ENCODE measurements at places on chromosomes 12 and 14.

GRCh38 chr12:29572464-29572863, 75.0 kb upstream of the OVCH1 start:
- DNase-seq: no peak

DNA sequence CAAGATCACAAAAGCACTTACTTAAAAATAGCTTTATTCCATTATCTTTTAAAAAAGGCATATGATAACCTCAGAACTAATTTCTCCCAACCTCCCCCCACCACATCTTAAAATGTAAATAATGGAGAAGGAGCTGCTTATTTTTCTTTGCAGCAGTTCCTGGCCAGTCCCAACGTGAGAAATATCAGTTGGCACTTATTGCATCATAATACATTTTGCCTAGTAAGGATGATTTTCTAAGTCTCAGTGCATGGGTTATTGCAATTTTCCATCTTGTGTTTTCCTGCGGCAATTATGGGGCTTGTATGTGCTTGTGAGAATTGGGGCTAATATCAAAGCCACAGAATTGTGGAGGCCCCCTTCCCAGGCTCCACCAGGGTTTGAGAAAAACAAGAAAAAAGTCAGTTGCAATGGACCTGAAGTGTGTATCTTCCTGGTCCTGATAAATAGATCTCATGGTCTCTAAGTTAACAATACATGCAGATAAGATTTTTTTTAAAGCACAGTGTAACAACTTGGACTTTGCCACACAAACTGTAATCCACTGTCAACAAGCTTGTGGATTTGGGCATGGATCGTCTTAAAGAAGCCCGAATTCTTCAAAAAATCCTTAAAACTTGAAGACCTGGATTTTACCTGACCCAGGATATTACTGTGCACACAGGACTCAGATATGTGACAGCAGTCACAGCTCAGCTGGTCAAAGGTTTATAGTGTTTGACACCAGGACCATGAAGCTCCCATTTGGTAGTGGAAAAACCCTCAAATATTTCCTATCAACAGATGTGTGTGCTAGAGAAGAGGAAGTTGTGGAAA, 2.8 kb upstream of the WSB2 start:
- DNase-seq: no peak

GRCh38 chr12:121943926-121944325, 25.5 kb downstream of the CFAP251 start:
- DNase-seq: no peak

- DNase-seq: no peak
Measured at GRCh38 chr12:56546680-56547079, 25.1 kb downstream of the RBMS2 start.

- DNase-seq: no peak
Measured at GRCh38 chr14:89267163-89267562, 149.9 kb downstream of the FOXN3 start.

DNA sequence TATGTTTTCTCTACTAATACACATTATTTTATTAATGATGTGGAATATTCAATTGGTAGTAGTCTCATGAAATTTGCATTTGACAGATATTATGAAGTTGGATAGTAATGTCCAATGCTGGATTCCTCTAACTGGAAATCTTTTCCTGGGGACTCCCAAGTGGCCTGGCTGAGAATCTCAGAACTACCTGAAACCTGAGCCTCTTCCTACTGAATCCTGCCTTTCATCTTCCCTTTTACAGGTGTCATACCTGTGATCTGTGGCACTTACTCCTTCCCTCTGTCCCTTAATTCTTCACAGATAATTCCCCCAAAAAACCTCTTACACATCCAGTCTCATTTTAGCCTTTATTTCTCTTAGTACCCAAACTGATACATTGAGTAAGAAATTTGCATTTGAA, 89.7 kb upstream of the MYF6 start:
- no peak for DNase-seq

GRCh38 chr12:95701275-95701674, 89.3 kb downstream of the NTN4 start:
- no peak for DNase-seq

GRCh38 chr12:6936636-6937480, 6.8 kb upstream of the RNU7-1 start:
- no peak for DNase-seq

DNA sequence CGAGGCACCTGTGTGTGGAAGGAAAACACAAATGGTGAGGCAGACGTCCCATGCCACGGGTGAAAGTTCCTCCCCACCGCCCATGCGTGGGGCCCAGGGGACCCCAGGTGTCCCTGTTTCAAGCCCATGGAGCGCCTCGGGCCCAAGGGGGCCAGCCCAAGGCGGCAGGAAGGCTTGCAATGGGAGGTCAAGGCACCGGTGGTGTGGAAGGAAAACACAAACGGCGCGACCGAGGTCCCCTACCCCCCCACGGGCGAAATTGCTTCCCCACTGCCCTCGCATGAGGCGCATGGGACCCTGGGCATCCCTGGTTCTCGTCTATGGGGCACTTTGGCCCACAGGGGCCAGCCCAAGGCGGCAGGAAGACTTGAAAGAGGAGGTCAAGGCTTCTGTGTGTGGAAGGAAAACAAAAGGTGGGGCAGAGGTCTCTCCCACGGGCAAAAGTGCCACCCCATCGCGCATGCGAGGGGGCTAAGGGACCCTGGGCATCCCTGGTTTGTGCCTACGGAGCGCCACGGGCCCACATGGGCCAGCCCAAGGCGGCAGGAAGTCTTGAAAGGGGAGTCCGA, 379.4 kb downstream of the ALG10 start:
- no peak for DNase-seq

DNA sequence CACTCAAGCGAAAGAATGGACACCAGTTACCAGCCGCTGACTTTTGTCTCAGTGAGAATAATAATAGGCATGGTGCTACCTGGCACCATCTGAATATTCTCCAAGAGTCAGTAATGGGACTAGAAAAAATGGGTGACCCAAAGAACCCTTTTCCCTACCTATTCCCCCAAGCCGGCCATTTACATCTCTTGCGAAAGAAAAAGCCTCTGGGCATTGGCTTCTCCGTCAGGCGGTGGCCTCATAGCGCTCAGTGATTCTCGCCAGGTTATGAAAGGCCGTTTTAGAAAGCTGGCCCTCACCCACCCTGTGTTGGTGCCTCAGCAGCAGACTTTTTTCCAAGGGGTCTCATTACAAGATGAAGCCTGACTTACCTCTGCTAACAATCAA, 523 bp upstream of the SLC6A15 start:
- no peak for DNase-seq

- peak; percentile 7 for DNase-seq
Measured at GRCh38 chr12:26274441-26275312, 79.3 kb downstream of the SSPN start.

DNA sequence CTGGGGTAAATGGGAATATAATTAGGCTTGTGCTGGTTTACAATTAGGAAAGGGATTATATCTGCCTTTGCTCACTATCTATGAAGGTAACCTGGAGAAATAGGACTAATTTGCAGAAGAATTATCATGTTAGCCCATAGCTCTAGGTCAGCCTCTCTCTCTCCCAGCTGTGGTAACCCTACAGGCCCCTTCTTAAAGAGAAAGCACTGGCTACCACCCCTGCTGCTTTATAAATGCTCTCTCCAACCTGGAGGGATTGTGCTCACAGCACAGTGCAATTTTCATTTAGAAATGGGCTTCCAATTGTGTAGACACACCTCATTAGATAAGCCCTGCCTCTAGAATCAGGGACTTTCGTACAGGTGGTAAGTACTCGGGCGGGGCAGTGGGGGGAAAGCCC, 22.7 kb upstream of the MGST1 start:
- DNase-seq: no peak

DNA sequence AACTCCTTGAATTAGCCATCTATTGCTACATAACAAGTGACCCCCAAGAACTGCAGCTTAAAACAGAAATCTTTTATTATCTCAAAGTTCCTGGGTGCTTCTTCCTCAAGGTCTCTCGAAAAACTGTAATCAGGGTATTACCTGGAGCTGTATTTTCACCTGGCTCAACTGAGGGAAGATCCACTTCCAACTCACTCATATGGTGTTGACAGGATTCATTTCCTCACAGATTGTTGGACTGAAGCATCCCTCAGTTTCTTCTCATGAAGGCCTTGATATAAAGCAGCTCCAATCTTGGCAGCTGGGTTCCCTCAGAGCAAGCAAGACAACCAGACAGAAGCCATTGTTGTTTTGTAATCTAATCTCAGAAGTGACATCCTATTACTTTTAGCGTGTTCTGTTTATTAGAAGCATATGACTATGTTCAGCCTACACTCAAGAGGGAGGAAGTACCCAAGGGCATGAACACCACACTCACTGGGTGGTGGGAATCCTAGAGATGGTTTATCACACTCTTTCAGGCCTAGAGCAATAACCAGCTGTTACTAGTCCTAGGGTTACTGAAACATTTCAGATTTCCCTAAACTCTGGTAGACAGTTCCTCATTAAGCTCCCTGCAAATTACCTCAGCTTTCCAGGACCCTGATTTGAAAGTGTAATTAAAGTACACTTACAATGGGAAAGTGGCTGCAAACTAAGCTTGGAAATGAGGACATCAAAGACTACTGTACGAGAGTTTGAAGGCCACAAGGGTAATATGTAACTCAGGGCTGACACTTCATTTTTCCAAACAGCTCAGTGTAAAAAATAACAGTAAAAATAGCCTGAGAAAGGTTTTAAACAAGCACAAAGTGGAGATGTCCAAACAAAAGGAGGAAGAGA, 222.2 kb downstream of the SEC23A start:
- no peak for DNase-seq

DNA sequence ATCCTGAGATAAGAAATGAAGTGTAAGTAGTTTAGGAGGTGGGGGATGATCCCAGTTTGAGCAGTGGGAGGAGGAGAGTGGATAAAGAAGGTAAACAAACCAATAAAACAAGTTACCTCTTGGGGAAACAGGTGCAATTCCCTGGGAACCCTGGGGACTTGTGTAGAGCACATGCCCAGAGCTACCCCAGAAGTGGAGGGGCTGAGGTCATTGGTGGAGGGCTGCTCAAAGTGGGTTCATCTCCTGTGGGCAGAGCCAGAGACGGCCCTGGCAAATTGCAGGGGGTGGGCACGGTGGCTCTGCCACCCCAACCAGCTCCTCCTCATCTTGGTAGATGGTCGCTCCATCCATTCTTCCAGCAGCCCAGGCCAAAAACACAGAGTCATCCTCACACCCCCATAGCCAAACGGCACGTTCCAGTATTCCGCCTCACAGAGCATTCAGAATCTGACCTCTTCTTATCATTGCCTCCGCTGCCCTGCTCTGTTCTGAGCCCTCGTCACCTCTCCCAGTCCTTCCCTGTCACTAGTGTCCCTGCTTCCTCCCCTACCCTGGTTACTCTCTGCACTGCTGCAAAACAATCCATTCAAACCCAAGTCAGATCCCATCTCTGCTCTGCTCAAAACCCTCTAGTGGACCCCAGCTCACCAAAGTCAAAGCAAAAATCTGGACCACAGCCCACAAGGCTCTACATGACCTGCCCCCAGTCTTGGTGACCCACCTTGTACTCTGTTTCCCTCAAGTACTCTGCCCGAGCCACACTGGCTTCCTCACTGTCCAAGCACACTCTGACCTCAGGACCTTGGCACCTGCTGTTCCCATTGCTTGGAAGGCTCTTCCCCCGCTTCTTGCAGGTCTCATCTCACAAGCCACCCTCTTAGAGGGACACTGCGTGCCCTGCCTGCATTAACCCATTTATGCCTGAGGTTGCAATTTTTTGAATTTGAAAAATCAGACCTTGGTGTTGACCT, 5.5 kb downstream of the CYP46A1 start:
- DNase-seq: no peak

GRCh38 chr14:69014829-69015259, 35.7 kb upstream of the ACTN1 start:
- DNase-seq: no peak

- DNase-seq: no peak
Measured at GRCh38 chr12:41709463-41710285, 435.0 kb downstream of the GXYLT1 start.

- DNase-seq: no peak
Measured at GRCh38 chr12:57983146-57983857, 41.9 kb downstream of the ATP23 start.

- DNase-seq: no peak
Measured at GRCh38 chr14:57897144-57897748, 31.4 kb upstream of the SLC35F4 start.

GRCh38 chr14:73783107-73783727, 68.4 kb upstream of the PTGR2 start:
- no peak for DNase-seq

Measured in DMS 273 treated with DMSO at 0.1 percent for 48 hours (cell line).